CD4-positive, alpha-beta T cell treated with Interleukin-4 for 4 hours (primary cell): ENCODE measurements at places on chromosomes 2 and 18.
A peak's percentile ranks its signal among the peaks of the same experiment; 100 is the strongest.

DNA sequence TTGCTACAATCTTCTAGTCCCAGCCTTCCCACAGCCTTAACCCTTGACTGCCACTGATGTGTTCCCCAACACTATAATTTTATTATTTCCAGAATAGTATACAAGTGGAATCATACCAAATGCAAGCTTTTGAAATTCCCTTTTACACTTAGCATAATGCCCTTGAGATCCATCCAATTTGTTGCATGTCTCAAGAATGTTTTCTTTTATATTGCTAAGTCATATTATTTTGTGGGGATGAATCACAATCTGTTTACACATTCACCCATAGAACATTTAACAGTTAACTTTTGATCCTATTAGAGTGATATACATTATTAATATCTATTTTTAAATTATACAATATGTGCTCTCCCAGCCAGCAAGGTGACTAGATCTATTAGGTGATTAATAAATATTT is 74.3 kb upstream of the KYNU start:
- DNase-seq, result no peak

DNA sequence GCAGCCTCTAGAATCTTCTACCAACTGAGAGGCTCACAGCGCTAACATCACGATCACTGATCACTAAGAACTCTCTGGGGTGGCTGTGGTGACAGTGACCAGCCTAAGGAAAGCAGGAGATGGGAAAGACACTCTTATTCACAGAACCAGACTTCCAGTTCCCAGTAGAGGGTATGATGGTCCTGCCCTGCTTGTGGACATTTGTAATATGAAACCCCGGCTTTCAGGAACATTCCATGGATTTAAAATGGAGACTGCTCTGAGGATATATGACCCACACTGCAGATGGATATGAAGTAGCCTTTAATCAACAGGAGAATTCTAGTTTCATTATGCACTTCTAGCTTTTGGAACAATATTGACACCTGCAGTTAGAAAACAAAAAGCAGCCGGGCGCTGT is 131.8 kb downstream of the AFF3 start:
- DNase-seq, result no peak

DNA sequence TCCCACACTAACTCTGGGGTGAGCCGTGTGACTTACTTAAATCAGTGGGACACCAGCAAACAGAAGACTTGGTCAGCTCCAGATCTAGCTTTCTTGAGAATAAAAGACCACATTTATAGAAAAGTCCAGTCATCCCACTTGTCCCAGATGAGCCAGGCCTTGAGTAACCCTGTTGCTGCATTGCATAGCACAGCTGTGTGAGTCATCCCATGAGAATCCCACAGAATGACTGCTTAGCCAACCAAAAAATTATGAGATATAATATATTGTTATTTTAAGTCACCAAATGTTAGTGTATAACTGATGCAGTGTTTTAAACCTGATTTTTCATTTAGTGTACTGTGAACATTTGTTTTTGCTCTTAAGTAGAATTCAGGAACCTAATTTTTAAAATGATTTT is 94.2 kb upstream of the FSHR start:
- DNase-seq, result no peak

DNA sequence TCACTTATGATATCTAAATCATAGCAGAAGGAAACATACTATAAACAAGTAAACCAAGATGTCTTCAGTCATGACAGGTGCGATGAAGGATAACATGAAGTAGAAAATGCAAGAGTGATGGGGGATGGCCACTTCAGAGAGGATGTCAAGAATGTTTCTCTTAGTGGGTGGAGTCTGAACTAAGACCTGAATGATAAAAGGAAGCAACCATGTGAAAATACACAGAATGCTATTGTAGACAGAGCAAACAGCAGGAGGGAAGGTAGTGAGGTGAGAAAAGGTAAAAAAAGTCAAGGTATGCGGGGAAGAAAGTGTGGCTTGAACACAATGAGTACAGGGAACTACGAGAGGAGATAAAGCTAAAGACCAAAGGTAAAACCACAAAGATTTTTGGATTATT is 341.6 kb downstream of the FBXO15 start:
- no peak for DNase-seq

GRCh38 chr18:78607221-78607620 is 372.4 kb upstream of the SALL3 start:
- no peak for DNase-seq

DNA sequence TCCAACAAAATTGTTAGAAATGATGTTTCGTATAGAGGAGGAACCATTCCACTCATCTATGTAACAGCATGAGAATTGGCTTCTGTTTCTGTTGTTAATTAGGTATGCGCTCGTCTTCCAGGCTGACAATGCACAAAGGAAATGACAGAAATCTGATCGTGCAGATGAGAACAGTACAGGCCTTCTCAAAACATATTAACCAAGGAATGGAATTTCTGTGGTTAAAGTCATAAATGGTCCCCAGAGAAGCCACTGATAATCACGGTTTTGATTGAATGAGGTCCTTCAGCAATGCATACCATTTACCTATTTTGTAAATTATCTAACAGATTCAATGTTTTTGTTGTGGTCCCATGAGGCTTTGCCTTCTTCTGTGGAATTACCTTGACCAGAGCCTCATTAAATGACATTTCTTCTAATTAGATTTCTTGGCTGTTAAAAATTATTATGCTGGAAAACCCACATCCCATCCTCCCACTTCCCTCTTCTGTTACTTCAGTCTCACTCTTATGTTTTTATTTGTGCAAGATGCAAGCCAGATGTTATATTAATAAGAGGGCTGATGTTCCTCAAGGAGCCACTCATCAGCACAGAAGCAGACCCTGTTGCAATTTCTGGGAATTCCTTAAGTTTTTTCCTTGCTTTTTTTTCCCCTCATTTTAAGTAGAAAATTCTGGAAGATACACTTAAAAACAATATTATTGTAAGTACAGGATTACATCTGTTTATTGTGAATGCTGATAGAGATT is 395.8 kb downstream of the PID1 start:
- no peak for DNase-seq

GRCh38 chr2:64114063-64114911 is 29.9 kb downstream of the PELI1 start:
- DNase-seq, result peak; percentile 70
